Activated CD8-positive, alpha-beta T cell treated with anti-CD3 and anti-CD28 coated beads for 36 hours (primary cell): ENCODE measurements at places on chromosomes 4 and X.

DNA sequence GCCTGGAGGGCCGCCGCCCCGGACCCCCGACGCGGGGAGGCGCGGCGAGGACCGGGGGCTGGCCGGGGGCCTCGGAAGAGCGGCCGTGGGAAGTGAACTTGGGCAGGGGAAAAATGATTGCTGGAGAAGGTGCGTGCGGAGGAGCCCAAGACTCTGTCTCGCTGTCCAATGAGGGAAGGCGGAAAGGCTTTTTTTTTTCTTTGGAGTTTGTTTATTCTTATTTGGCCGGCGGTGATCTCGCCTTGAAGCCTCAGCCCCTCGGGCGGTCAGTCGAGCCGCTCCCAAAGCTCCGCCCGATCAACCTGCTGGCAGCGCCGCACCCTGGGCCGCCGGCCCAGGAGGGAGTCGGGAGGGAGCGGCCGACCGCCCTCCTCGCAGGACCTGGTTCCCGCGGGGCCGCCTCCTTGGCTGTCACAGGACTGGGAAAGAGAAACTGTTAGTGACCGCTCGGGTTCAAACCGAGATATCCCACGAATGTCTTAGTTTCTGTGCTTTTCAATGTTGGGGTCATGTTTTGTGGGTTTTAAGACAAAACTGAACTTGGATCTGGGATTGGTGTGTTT, 2.5 kb downstream of the CPEB2 start:
- peak; percentile 43 for DNase-seq

DNA sequence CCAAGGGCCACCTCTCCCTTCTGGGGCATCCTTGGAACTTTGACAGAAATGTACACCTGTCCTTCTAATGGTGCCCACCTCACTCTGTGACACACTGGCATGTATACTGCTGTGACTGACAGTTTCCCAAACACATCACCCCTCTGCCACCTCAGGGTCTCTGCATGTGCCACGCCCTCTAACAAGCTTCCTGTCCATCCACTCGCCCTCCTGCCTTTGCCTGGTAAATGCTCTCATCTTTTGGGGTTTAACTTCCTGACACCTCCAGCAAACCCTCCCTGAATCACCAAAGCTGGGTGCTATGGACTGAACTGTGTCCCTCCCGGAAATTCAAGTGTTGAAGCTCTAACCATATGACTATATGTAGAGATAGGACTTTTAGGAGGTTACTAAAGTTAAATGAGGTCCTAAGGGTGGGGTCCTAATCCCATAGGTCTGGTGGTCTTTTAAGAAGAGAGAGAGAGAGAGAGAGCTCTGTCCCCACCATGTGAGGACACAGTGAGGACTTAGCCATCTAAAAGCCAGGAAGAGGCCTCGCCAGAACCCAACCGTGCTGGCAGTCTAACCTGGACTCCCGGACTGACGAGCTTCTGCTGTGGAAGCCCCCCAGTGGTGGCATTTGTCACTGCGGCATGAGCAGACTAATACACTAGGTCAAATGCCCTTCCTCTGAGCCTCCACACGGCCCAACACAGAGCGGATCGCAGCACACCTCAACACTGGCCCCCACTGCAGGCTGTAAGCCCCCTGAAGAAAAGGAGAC, 95.6 kb downstream of the AFAP1 start:
- DNase-seq: peak; percentile 87

- no peak for DNase-seq
Observed at GRCh38 chr4:90189178-90189577, 62.0 kb downstream of the CCSER1 start.

DNA sequence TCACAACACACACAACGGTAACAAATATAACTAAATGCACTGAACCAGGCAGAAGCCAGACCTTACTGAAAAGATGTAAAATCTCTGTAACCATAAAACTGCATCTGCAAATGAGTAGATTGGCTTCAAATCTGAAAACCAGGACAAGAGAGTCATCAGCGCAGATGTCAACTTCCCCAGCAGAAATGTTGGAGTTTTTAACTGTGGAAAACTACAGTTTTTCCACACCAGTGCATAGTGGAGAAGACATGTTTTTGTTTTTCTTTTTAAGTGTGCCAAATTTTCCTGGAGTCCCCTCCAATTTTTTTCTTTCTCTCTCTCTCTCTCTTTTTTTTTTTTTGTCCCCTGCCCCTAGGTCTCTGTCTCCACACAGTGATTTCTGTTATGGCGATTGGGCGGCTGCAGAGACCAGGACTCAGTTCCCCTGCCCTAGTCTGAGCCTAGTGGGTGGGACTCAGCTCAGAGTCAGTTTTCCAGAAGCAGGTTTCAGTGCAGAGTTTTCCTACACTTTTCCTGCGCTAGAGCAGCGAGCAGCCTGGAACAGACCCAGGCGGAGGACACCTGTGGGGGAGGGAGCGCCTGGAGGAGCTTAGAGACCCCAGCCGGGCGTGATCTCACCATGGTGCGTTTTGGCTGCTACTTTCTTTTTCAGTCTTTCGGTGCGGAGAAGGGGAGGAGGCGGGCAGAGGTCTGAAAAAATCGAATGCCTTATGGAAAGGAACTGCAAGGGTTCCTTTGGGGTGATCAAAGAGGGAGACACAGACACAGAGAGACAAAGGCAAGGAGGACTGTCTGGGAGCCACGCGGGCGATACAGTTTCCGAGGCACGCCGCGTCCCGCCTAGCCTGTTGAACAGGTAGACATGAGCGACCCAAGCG, at the start of gene GUCY1A1:
Gene GUCY1A1 (plus strand): TSS at position 505 of the 878 bp plus-strand sequence. CDS start 30,020 bp downstream, outside the sequence.
- no peak for DNase-seq

DNA sequence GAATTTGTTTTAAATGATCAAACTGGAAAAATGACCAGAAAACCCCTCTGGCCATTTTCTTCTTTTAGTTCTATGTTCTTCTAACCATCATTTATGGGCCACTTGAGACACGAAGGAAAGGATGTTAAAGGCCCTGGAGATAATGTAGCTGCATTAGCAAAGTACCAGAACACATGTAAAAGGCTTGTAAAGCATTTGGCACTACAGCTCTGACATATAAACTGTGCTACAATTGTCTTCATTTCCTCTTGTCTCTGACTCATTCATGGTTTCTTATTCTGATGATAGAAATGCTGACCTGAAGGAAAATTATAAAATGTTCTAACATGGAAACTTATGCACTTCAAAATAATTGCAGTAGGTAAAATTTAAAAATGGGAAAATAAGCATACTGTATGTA, 388.7 kb downstream of the FAT4 start:
- no peak for DNase-seq
